ENCODE measurements at places on chromosomes 7 and 10. TPM values are rescaled to one million over a fixed set of nuclear protein-coding genes. Genes with fewer than 3 reads are reported as not detected.

CCDC146 gene
- 2.1 TPM for total RNA-seq

LRMDA gene
- total RNA-seq, result not detected

PARG gene
- 26.7 TPM for total RNA-seq

ASZ1 gene
- not detected for total RNA-seq

SPDYE5 gene
- not detected for total RNA-seq

MEOX2 gene
- not detected for total RNA-seq

IL6 gene
- not detected for total RNA-seq

TRPV5 gene
- total RNA-seq, result not detected

- H3K4me3 ChIP-seq, result no peak overlapping the region
- H3K36me3 ChIP-seq, result peaks cover 4% of the 10 kb centered on the region
Observed at GRCh38 chr10:4130685-4131084, 345.7 kb upstream of the KLF6 start.

GRCh38 chr7:148368562-148368961 is 222.0 kb upstream of the C7orf33 start:
- no peak overlapping the region for H3K4me3 ChIP-seq
- DNase-seq, result no peak
- peaks cover 2% of the 10 kb centered on the region for H3K27me3 ChIP-seq
- no peaks in the 10 kb centered on the region for H3K4me1 ChIP-seq

DNA sequence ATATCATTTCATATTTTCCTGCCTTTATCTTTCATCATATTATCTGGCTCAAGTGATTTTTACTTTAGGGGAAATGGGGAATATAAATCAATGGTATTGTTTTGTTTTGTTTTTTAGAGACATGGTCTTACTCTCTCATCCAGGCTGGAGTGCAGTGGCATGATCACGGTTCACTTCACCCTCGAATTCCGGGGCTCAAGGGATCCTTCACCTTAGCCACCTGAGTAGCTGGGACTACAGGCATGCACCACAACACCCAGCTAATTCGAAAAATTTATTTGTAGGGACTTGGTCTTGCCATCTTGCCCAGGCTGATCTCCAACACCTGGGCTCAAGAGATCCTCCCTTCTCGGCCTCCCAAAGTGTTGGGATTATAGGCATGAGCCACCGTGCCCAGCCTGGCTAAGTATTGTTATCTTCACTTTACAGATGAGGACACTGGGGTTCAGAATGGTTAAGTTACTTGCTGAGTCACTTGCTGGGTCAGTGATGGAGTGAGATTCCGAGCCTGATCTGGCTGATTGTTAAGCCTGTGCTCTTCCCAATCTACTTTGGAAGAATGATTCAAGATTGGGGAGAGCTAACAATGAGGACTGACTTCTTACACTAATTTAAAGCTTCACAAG is 3.7 kb upstream of the SLC16A9 start:
- H3K4me3 ChIP-seq, result no peak overlapping the region
- H3K36me3 ChIP-seq, result no peaks in the 10 kb centered on the region
- H3K27ac ChIP-seq, result no peak overlapping the region
- DNase-seq, result no peak
- peaks cover 59% of the 10 kb centered on the region for H3K27me3 ChIP-seq

GRCh38 chr7:48183370-48183743 is 12.1 kb downstream of the ABCA13 start:
- no peak for DNase-seq
- H3K27me3 ChIP-seq, result peaks cover 2% of the 10 kb centered on the region
- no peak overlapping the region for H3K27ac ChIP-seq

- no peaks in the 10 kb centered on the region for H3K27me3 ChIP-seq
- peak overlapping the region; percentile 90 for H3K27ac ChIP-seq
- no peaks in the 10 kb centered on the region for H3K36me3 ChIP-seq
- peaks cover 43% of the 10 kb centered on the region for H3K4me1 ChIP-seq
Observed at GRCh38 chr7:142711196-142711595, 38.1 kb upstream of the PRSS1 start.

DNA sequence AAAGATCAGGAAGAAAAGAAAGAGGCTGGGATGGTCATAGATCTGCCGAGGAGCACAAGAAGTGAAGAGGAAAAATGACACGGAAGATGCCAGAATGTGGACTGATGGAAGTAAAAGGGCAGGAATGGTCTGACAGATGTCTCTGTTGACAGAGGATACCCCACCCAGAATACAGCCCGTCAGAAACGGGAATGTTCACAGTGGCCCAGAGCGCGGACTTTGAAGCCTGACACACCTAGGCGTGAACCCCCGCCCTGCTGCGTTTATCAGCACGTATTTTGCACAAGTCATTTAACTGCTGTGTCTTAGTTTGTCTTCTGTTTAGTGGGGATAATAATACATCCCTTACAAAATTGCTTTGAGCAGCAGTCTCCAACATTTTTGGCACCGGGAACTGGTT is 27.1 kb downstream of the AKR1B1 start:
- peak overlapping the region; percentile 73 for H3K4me3 ChIP-seq
- DNase-seq, result no peak
- H3K27ac ChIP-seq, result no peak overlapping the region
- no peaks in the 10 kb centered on the region for H3K36me3 ChIP-seq
- H3K4me1 ChIP-seq, result peaks cover 12% of the 10 kb centered on the region

DNA sequence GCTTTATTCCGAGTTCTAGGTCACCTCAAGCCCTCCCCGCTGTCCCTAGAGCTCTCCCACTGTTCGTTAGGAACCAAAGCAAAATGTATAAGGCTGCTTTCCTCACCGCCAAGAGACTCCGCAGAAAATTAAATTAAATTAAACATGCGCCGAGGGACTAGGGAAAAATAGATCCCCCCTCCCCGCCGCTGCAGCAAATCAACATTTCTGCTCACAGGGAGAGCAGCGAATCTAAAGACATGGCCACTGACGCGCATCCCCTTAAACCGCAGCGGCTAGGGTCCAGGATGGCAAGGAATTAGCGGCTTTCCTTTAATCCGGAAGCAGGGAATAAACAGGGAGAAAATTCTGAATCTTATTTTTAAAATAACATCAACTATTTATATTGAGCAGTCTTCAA is 7.6 kb downstream of the SP8 start:
- DNase-seq, result no peak
- H3K4me3 ChIP-seq, result no peak overlapping the region
- peaks cover 12% of the 10 kb centered on the region for H3K4me1 ChIP-seq
- H3K36me3 ChIP-seq, result peaks cover 6% of the 10 kb centered on the region
- H3K27me3 ChIP-seq, result peaks cover 77% of the 10 kb centered on the region

GRCh38 chr7:47149971-47150370 is 431.9 kb downstream of the TNS3 start:
- H3K27me3 ChIP-seq, result peaks cover 8% of the 10 kb centered on the region
- no peaks in the 10 kb centered on the region for H3K4me1 ChIP-seq
- H3K36me3 ChIP-seq, result no peaks in the 10 kb centered on the region
- no peak for DNase-seq
- no peak overlapping the region for H3K27ac ChIP-seq

DNA sequence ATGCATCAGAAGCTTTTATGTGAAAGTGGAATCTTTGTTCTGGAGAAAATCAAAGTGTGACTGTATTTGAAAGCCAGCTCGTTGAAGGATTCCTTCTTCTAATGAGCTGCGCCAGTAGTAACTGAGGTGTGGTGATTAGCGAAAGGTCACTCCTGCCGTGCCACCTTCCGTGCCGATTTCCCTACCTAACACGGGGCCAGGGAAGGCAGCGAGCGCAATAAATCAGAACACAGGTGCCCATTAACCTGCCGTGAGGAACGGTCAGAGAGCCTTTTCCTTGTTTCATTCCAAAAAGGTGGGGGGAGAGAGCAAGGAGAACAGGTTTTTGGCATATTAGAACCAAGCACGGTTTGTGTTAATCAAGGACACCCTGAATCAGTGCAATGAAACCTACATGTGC is 258.0 kb downstream of the CELF2 start:
- peaks cover 47% of the 10 kb centered on the region for H3K4me1 ChIP-seq
- H3K27ac ChIP-seq, result peak overlapping the region; percentile 55
- H3K36me3 ChIP-seq, result peaks cover 86% of the 10 kb centered on the region
- no peak for DNase-seq

- H3K4me1 ChIP-seq, result peaks cover 38% of the 10 kb centered on the region
- H3K27ac ChIP-seq, result peak overlapping the region; percentile 83
- peak; percentile 36 for DNase-seq
- peaks cover 71% of the 10 kb centered on the region for H3K36me3 ChIP-seq
Observed at GRCh38 chr7:149202831-149203231, 7.5 kb downstream of the ZNF282 start.

DNA sequence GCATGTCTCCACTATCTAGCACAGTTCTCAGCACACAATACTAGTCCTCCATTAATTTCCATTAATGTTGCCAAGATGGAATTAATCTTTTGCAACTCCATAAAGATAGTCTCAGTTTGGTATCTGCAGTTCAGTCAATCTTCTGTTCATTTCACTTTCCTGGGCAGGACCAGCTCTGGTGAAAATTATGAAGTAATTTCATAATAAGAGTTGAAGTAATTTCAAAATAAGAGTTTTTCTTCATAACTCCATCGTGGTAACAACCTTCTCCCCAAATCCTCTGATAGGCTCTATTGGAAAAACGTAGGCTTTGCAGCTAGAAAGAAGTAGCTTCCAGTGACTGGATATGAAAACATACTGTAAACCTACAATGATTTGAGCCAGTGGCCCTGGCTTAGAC is 618.2 kb downstream of the TYW1 start:
- no peaks in the 10 kb centered on the region for H3K27me3 ChIP-seq
- no peak for DNase-seq
- H3K4me1 ChIP-seq, result no peaks in the 10 kb centered on the region
- no peaks in the 10 kb centered on the region for H3K36me3 ChIP-seq

Measured in activated CD8-positive, alpha-beta T cell treated with anti-CD3 and anti-CD28 coated beads for 36 hours (primary cell).